ENCODE measurements at places on chromosomes 4 and X.
A peak's percentile ranks its signal among the peaks of the same experiment; 100 is the strongest.

- DNase-seq = no peak
Observed at GRCh38 chr4:167339781-167340180, 105.5 kb upstream of the SPOCK3 start.

GRCh38 chr4:8409264-8410065, 31.1 kb downstream of the ACOX3 start:
- DNase-seq = peak; percentile 39

DNA sequence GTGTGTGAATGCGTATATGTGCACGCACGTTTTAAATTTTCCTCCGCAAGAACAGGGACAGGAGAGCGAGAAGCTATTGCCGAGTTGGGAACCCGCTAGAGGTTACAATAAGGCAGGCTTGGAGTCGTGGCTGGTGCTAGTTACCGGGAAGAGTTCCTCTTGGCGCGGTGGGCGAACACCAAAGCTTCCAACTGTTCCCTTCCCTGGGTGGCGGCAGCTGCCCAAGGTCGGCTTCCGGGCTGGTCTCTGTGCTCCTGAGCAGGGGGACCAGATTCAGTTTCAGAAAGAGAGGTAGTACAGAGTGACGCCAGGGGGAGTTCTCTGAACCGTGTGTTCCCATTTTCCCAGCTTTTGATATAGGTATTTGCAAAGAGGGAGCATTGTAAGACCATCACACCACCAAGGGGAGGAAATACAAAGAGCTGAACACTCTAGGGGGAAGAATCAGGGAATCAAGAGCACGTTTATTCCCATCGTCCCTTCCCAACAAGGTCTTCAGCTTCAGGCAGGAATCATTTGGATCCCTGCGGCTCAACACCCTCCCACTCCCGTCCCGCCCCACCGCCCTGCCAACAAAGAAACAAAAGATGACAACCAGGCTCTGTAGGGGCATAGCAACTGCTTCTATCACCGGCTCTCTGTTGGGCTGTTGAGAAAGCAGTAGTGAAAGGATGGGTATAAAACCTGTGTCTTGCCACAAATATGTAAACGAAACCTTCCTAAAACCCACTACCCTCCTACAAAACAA, 113.6 kb upstream of the TEX13C start:
- no peak for DNase-seq

- DNase-seq = no peak
Observed at GRCh38 chr4:63155561-63155960, 1253.7 kb downstream of the TECRL start.

DNA sequence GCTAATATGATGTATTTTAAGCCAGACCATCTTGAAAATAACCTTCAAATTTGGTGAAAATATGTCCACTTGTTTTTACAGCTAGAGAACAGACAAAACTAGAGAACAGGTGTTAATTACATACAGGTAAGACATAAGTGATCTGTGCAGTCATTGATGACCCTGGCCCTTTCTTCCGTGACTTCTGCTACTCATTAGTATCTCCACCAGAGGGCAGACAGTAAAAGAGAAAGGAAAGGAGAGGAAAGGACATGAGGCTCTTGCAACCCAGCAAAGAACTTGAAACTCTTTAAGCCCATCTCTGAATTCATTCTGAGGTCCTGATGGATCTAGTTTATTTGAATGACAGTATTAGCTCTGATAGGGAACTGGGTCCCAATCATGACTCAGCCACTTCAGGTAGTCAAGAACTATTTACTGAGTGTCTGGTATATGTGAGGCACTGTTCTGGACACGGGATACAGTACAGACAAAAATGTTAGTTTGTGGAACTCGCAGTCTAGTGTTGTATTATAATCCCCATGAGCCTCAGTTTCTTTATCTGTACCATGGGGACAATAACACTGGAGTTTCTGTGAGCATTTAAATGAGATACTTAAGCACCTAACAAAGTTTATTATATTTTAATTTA, 121.0 kb upstream of the TEX13D start:
- no peak for DNase-seq

DNA sequence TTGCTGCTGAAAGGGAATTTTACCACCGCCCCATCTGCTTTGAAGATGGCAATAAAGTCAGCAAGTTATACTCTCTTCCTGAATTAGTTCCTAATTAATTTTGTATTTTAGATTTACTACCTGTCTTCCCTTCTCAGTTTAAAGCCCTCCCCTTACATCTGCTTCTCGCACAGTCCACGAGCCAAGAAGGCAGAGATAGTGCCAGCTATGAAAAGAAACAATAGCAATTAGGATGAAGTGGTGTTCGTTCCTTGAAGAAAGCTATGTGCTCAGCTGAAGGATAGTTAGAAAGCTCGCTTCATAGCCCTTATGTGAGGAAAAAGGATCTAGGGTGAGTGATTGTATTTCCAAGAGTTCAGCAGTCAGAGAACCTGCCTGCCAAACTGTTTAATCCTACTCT, 1678.8 kb upstream of the TENM3 start:
- no peak for DNase-seq

- DNase-seq = peak; percentile 72
Observed at GRCh38 chrX:53317365-53318069, 36.1 kb upstream of the IQSEC2 start.

DNA sequence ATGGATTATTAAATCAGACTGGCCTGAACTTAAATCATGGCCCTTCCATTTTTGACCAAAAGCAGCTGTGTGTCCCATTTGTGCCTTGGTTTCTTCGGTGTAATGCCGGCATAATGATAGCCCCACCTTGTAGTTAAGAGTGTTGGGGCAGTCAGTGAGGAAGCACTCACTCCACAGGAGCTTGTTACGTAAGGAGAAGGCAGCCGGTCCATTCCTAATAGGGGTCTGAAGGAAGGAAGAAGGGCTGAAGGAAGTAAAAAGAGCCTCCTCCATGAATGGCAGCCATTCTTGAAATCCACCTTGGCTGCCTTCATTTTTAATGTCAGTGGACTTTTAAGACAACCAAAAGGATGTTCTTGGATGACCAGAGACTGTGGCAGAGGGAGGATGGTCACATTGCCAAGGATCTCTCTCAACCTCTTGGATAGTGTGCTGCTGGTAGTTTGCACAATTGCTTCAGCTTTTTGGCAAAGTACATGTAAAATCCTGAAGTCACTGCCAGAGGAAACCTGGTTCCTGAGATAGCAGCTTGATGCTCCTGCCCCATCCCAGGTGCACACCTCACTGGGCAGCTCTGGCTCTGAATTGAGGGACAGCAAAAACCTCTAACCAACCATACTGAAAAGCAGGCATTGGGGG, 113.5 kb downstream of the PTTG2 start:
- no peak for DNase-seq

GRCh38 chrX:31323658-31324057, 251.8 kb upstream of the FTHL17 start:
- DNase-seq = no peak

GRCh38 chr4:184668096-184668495, 18.6 kb downstream of the PRIMPOL start:
- no peak for DNase-seq

DNA sequence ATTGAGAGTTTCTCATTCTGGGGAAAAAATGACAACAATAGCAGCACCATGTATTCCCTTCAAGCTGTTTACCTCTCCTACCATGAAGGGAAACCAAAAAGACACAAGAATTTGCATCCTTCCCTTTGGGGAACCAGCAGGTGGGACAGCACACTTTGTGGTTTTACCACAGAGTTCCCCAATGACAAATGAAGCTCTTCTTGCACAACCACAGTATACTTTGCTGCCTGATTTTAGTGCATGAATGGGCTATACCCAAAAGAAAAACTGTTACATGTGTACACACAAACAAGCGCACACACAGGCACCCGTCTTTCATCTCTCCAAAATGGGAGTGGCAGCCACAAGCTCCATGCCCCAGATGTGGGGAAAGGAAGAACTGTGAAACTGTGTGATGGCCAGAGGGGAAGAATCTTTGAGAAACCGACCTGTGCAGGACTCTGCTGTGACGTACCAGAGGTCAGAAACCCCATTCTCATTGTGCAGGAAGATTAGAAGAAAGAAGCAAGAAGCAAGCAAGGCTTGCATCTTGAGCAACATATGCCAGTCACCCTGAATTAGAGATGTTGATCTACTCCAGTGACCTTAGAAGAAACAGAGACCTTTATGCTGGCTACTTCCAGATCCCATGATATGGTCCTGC, 2.7 kb upstream of the MAML3 start:
- DNase-seq = peak; percentile 18
